ENCODE measurements at places on chromosomes 6 and 20. TPM values are rescaled to one million over a fixed set of nuclear protein-coding genes. Genes with fewer than 3 reads are reported as not detected.

RAET1L gene
- not detected for total RNA-seq

PRND gene
- total RNA-seq: not detected

TSPO2 gene
- total RNA-seq: not detected

TFAP2B gene
- not detected for total RNA-seq

STX11 gene
- not detected for total RNA-seq

BFSP1 gene
- total RNA-seq: 12.3 TPM

HLA-DOA gene
- 0.14 TPM for total RNA-seq

FOXC1 gene
- 4.8 TPM for total RNA-seq
